Activated CD8-positive, alpha-beta memory T cell treated with anti-CD3 and anti-CD28 coated beads, Interleukin-2, amount 10 ng/mL, durations not matched to agents 7 days and 5 days (primary cell): ENCODE measurements at places on chromosomes 6 and 20. TPM values are rescaled to one million over a fixed set of nuclear protein-coding genes. Genes with fewer than 3 reads are reported as not detected.

The SLC52A3 gene
- total RNA-seq: not detected

DNA sequence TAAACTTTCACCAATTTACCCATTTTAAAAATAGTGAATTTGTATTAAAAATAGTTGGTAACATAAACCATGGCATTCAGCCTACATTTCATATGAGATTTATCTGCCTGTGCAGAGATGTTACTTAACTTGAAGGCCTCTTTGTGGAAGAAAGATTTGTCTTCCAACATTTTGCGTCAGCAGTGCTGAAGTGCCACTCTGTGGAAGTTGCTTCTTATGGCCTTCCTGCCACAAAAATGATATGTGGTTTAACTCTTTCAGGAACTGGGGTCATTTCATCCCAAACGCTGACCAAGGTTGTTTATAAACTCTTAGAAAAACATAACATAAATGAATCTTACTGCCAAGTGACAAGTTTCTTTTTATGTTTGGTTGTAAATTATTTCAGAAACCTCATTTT is 246.8 kb downstream of the ARID1B start:
- no peak for DNase-seq

The MRPL14 gene
- 45.8 TPM for total RNA-seq

The CPNE1 gene
- total RNA-seq: 277 TPM

DNA sequence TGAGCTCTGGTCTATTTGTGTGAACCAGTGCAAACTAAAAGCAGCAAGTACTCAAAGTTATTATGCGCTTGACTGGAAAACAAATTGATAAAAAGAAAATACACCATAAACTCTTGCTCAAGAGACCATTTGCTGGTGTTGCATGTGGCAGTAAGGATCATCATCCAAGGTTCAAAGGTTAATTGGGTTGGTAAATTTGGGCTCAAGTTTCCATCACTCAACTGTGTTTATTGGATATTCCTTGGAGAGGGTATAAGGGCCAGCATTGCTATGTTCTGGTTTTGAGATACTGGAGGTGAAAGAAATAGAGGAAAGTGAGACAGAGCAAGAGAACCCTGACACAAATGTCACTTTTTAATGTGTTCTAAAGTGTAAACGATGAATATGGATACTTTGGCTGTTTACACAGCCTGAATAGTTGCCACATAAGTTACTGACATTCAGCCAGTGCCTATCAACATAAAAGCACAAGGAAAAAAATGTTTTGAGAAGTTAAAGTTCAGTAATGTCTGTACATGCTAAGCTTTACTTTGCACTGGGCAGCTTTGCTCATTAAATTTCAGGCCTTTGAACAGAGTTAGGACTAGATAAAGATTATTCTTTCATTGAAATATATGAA is 736.1 kb downstream of the HDGFL1 start:
- DNase-seq: no peak

The PGBD1 gene
- total RNA-seq: 3.9 TPM

The PSORS1C2 gene
- not detected for total RNA-seq

DNA sequence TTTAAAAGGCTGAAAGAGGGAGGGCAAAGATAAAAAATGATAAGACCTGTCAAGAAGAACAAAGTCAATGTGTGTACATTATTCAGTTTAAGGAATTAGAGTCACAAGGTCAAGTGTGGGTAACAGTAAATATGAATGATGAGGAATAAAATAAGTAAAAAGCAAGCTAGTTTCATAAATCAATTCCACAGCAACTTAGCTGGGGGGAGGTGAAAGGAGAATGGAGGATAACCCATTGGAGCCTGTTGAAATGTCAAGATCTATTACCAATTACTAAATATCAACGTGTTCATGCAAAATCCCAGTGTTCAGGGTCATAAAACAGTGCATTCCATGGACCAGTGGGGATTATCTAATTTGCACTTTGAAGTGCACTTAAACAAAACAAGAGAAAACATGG is 242.9 kb downstream of the TBX18 start:
- DNase-seq: no peak

The SSTR4 gene
- not detected for total RNA-seq
